Stimulated activated naive B cell treated with anti-CD40 and anti-IgM and Interleukin-4, amounts not matched to agents 10 μg/mL and 1 μg/mL and 100 μg/mL, for 72 hours (primary cell): ENCODE measurements at places on chromosomes 5 and 9.
A peak's percentile ranks its signal among the peaks of the same experiment; 100 is the strongest.

DNA sequence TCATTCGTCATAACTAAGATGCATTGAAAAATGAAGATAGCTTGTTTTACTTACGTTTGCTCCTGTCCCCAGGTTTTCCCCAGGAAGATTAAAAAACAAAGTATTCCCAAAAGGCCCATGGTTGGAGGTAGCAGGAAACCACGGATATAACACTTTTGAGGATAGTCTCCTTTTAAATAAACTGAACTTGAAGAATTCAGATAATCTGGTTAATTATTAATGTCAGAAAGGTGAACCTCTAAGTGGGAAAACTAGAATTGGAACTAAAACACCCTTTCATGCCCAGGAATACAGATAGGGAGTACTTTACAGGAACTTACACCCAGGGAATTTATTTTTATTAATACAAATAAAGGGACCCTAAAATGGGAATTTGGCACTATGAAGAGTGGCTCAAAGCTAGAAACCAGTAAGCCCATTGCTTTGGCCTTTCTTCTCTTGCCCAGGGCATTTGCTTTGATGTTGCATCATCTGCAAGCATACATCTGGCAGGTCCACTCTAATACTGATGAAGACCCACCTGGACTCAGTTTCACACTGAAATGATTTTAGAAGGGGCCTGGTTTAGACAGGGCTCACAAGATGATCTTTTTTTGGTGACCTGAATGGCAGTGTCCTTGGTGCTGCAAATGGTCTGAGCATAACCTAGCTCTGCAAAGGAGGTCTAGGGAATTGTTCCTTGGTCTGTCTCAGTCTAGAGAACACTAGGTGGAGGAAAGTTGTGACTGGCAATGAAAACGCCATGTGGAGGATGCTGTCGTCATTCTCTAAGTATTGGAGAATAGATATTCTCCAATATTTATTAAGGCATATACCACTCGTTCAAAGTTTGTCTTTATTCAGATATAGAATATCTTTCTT, at the start of gene C5:
C5 (minus strand) TSS at position 148 of the 861 bp plus-strand sequence; CDS start at position 119, 29 bp downstream.
- no peak for DNase-seq

GRCh38 chr9:88681434-88681833, 146.5 kb downstream of the NXNL2 start:
- DNase-seq: no peak

DNA sequence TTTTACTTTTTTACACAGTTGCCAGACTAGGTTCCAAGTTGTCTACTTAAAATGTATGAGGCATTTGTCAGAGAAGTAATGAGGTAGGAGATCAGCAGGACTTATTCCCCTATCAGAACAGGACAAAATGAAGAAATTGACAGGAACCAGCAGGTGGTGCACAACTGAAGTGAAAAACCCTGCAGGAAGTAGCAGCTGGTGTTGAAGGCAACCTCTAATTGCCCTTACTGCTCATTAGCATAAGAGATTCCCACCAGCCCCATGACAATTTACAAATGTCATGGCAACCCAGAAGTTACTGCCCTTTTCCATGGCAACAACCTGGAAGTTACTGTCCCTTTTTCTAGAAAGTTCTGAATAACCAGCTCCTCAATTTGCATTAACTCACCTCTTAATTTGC, 5.4 kb downstream of the PCDHB15 start:
- DNase-seq: no peak

DNA sequence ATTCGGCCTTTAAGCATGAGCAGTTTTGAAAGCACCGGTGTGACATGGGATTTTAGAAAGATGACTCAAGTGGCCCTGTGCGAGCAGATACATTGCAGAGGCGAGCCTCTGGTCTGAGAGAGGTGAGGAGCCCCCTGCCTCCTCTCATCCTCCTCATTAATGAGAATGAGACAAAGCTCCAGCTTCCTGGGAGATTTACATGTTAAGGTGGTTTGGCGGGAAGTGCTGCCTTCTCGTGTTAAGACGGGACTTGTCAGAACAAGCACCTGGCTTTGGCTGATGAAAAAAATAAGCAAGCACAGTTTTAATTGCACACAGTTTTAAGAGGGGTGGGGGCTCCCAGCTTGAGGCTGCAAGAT, 68.1 kb downstream of the ACTL7B start:
- DNase-seq: no peak

GRCh38 chr9:108991479-108991878, 21.8 kb downstream of the CTNNAL1 start:
- no peak for DNase-seq

DNA sequence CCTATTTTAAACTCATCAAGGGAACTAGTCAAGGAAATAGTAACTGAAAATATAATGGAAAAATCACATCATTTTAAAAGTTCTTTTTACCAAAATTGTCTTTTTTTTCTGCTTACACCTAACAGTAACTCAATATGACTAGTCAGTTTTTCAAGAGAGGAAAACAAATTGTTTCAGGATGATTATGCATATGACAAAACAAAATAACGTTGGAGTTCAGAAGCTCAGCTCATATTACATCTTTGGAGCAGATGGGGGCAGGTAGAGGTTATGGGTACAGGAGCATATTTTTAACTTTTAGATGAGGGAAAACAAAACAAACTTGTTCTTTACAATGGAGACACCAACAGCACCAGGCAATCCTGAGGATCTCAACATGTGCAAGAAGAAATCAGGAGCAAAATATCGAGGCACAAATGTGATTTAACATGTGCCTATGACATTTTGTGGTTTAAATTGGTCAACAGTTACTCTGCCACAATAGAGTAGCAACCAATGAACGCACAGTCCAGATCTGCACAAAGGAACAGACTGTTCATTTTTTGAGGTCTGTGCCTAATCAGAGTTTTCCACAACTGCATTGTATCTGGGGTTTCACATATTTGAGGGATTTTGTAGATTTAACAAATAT, 659.0 kb downstream of the ANXA1 start:
- no peak for DNase-seq

DNA sequence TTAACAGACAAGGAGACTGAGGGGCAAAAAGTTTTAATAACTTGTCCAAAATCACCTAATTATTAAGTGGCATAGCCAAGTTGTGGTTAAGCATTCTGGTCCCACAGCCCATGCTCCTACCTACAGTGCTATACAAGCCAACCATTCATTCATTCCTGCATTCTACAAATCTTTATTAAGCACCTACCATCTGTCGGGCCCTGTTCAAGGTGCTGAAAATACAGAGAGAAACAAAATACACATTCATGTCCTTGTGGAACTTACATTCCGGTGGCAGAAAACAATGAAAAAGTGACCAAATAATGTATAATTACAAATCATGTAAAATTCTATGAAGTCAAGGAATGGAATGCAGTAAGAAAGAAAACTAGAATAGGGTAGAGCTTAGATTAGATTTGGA, 27.8 kb upstream of the CDH6 start:
- DNase-seq: no peak

DNA sequence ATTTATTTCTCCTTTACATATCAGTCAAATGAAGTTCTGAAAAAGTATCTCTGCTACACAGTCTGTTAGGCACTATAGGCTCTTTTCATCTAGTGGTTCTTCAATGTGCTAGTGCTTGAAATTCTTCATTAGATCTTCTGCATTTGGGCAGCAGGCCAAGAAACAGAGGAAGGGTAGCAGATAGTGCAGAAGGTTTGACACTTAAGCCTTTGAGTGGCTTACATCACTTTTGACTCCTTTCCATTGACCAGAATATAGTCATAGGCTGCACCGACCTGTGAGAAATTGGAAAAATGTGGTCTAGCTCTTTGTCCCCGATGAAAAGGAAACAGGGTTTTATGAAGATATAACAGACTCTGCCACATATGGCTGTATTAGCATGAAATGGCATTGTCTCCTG, 459.5 kb upstream of the PTGER4 start:
- no peak for DNase-seq

- DNase-seq: no peak
These were observed 25.1 kb downstream of the ADGRD2 start for GRCh38 chr9:124475158-124475867.

- DNase-seq: no peak
These were observed 85.0 kb upstream of the SSBP2 start for GRCh38 chr5:81835814-81836367.

DNA sequence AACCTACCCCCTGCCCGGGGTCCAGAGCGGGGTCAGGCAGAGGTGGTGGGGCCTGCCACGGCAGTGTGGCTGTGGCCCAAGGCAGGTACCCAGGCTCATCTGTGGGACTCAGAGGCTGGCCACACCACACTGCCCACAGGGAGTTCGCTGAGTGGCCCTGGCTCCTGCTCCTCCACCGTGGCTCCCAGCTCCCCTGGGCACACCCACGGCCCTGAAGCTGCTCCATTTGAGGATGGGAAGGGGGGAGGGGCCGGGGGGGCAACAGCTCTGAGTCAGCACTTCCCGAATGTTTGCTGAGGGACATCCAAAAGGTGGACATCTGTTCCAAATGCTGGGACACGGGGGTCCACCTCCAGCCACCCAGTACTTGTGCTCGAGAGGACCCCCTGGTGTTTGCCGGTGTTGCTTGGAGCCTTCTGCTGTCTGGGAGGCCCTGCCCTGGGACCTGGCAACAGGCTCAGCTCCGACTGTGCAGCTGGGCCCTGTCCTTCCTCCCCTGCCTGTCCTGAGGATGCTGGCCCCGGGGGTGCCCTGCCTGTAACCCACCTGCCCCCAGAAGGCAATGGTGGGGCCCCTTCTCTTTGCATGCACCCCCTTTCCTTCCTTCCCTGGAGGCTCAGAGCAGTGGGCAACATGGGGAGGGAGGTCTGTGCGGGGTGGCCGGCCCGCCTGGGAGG, 2.5 kb upstream of the NRARP start:
- DNase-seq: no peak

- DNase-seq: no peak
These were observed 3.2 kb downstream of the UBTD2 start for GRCh38 chr5:172280317-172280716.

- no peak for DNase-seq
These were observed 1550.9 kb upstream of the CDH6 start for GRCh38 chr5:29642601-29643000.

DNA sequence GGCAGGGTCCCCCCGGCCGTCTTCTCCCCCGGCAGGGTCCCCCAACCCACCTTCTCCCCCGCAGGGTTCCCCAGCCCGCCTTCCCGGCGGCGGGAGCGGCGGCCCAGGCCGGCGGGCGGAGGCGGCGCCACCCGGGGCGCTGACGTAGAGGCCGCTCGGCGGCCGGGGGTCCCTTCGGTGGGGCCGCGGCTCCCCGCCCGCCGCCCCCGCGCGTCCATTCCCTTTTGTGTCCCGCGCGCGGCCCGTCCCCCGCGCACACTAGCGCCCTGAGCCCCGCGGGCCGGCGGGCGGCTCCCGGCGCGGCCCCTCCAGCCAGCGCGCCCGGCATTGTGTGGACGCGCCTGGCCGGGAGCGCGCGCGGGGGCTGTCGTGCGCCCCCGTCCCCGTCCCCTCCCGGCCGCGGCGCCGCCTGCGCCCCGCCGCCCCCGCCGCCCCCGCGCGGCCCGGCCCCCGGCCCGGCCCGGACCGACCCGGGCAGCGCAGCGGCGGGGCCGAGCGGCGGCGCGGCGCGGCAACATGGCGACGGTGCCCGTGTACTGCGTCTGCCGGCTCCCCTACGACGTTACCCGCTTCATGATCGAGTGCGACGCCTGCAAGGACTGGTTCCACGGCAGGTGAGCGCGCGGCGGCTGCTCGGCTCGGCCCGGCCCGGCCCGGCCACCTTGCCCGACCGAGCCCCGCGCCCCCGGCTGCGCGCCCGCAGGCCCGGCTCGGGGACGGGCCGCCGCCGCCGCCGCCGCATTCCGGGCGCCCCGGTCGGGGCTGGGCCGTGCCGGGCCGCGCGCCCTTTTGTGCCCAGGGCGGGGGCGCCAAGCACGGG, at the start of gene PHF2:
PHF2 (plus strand) TSS at position 327 of the 820 bp plus-strand sequence; CDS start at position 517, 190 bp downstream.
- no peak for DNase-seq

GRCh38 chr5:2710910-2711309, 40.6 kb downstream of the IRX2 start:
- no peak for DNase-seq

DNA sequence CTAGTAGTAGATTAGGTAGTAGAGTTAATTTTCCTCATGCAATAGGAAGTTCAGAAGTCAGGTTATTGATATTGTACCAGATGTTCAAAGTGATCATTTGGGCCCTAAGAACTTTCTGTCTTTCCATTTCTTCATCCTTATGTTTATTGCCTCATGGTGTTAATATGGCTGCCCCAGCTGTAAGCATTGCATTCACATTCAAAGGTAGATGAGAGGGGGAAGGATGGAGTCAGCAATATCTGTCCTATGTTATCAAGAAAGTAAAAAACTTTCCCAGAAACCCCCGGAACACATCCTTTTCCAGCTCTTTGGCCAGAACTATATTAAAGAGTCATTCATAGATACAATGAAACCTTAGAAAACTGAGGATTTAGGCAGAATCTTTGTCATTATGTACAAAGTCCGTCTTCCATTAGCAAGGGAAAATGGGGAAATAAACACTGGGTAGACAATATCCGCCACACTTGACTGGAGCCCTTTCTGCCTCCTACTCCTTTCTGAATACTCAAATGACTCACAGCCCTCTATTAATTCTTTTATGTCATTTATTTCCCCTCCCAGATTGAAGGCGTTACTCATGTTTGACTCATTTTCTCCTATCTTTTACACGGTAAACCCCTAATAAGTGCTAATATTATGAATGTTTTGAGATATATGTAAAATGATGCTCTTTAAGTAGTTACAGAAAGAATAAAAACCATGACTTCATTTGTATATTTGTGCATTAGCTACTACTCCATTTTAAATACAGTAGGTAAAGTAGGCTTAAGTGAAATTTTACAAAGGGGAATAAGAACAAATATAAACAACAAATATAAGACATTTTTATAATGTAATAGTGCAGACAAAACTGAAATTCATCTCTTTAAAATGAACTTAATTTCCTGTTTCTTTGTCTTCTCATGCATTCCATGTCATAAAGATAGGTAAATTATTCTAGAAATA, 127.6 kb downstream of the SLF1 start:
- peak; percentile 29 for DNase-seq

GRCh38 chr9:136886610-136887597, 588 bp downstream of the TRAF2 start:
- DNase-seq: peak; percentile 27

DNA sequence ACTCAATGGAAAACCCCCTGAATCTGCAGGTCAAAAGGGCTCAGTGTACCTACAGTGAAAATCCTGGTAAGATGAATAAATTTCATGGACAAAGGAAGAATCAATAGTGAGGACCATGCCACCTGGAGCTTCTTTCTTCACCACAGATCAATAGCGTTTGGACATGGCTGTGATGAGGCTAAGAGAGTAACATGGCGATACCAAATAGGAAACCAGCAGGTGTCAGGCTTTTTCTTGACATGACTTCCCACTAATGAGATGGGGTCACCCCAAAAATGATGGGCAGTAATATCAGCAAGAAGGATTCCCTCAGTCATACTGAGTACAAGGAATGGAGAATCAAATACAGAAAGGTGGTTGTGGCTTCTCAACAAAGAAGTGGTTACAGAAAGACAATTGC, 208.5 kb upstream of the PLPPR1 start:
- no peak for DNase-seq

GRCh38 chr9:117088786-117089185, 326.1 kb downstream of the ASTN2 start:
- no peak for DNase-seq

GRCh38 chr9:129930743-129931142, 95.5 kb downstream of the USP20 start:
- no peak for DNase-seq

GRCh38 chr5:7592910-7593309, 197.0 kb downstream of the ADCY2 start:
- DNase-seq: no peak
